Lower leg skin (tissue), 4 donors: ENCODE measurements at places on chromosomes 2 and 18. TPM values are rescaled to one million over a fixed set of nuclear protein-coding genes. Genes with fewer than 3 reads are reported as not detected.
A peak's percentile ranks its signal among the peaks of the same experiment; 100 is the strongest.

TFPI gene
- 28.4 TPM for total RNA-seq

TMEM182 gene
- 0.53 TPM for total RNA-seq

DNA sequence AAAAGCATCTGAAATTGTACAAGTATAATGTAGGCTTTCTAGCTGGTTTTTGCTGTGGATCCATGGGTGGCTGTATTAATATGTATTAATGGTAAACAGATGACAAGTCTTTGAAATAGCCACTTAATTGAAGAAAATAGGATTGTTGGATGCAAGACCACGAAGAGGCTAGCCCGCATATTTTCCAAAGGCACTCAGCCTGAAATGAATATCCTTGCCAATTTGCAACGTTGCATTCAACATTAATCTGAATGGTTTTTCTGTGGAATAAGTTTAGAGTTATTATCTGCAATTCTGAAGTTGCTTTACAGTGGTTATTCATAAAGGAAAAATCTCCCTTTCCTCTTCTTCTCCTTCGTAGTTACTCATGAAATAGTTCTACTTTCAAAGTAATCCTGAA is 86.2 kb upstream of the SPATS2L start:
- no peak for DNase-seq

DNA sequence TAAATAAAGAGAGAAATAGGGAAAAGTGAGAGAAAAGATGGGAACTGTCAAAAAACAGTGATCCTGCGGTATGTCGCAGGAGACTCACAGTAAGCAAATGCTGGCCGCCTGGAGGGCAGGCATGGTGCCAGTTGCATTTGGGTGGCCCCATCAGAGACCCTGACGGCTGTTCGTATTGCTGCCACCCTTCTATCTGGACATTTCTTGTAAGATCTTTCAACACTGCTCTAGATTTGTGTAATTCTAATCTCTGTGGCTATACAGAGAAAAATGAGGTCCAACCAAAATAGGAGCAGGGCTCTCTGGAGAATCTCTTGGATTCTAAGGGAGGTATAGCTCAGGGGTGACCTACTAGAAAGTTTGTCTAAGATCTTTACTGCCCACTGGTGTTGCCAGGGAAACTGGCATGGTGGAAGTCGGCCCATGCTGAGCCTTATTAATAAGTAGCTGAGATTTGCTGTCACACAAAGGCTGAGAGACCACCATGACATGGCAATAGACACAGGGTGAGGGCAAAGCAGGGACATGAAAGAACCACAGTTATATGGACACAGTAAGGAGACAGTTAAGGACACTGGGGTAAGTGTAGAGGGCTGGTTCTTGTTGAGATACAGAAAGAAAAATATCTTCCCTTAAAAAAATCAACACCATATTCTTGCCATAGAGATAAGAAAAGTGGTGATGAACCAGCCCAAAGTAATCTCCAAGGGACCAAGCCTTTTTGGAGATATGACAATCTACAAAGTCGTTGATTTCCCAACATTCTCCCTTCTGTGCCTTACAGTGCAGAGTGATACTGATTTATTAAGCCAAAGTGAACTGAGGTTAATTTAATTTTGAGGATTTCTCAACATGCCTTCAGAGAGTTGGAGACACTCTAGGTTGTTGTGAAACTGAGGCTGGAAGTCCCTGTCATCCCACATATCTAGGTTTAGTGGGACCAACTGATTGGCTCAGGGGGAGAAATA is 26.4 kb upstream of the FZD7 start:
- DNase-seq = no peak

SFTPB gene
- not detected for total RNA-seq

GRCh38 chr2:155841442-155841841 is 491.1 kb downstream of the NR4A2 start:
- DNase-seq = no peak

DNA sequence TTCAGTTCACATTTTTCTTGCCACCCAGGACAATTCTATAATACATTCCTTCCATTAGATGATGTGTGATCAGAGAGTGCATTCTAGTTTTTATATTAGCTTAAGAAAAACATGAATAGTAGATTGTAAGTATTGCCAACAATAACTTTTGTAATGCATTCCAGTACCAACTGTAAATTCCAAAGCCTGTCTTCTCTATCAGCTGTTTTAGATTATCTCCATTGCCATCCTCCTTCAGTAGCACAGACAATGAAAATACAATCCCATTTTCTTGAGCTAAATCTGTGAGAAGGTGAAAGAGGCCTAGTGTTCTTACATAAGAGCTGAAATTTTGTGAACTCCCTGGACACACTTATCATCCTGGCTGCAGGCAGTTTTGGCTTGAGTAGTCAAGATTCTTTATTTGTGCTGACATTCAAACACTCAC is 103.9 kb downstream of the CCBE1 start:
- no peak for DNase-seq

GRCh38 chr18:55322178-55322735 is 265.7 kb downstream of the TCF4 start:
- peak; percentile 79 for DNase-seq

DNA sequence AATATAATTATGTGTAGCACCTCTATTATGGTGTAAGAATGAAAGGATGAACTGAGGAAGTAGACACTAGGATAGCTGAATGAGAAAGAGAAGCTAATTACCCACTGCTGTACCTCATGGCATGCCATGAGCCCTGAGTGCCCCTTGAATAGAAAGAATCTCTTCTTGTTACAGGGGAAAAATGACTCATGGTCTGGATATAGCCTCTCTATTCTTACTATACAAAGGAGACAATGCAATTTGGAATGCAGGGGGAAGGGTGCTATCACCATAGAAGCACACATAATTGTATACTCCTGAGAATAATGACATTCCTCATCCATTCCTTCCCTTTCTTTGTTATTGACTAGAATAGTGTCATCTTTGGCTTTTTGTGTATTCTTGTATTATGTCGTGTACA is 385.2 kb downstream of the CDH7 start:
- no peak for DNase-seq

DNA sequence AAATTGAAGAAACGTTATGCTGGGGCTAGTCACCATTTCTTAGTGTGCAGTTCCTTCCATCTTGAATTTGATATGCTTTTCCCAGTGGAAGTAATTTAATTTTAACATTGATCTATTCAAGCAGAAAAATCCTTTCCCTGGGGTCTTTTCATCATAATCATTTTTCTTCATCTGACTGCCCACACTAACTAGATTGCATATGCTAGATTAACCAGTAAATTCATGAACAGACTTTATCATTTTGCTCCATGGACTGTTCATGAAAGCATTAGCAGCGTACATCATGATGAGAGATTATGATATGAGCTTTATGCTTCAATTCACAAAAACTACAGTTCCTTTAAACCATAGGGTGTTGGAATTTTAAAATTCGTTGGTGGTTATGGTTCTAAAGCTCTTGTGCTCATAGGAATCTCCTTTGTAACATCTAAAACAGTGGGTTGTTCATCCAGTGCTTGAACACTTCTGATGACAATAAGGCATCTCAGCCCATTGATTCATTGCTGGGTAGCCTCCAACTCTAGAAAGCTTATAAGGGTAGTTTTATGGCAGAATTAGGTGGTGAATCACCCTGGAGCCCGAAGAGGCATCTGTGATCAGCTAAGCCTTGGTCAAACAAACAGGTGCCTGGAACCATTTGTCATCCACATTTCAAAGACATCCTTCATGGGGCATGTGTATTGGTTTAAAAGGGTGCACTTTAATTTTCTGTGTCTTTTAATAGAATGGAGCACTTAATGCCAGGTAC is 77.2 kb upstream of the NDUFV2 start:
- no peak for DNase-seq

- no peak for DNase-seq
These were observed 1109.7 kb downstream of the LRP1B start for GRCh38 chr2:141021109-141021508.

FLACC1 gene
- total RNA-seq = not detected

SLC23A3 gene
- 0.65 TPM for total RNA-seq

- DNase-seq = no peak
These were observed 135.2 kb downstream of the HRH4 start for GRCh38 chr18:24595561-24596031.

KIAA2012 gene
- not detected for total RNA-seq

CDH2 gene
- total RNA-seq = 0.81 TPM

- no peak for DNase-seq
These were observed 12.7 kb upstream of the NOSTRIN start for GRCh38 chr2:168789776-168790175.

DNA sequence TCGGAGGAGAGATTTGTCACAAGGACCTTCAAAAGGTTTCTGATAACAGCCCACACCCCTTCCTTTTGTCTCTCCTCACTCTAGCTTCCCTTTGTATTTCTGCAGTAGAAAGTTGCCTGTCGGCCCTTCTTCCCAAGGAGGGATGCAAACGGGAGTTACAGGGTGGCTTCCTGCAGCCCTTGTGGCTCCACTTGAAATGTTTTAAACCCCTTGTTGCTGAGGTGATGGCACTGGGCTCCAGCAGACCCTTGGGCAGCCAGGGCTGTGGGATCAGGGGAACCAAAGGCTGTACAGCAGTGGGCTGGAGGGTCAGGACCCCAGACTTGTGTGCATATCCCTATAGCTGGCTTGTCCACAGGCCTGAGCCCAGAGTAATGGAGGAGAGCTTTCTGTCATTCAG is 62.1 kb downstream of the COA5 start:
- DNase-seq = no peak

DNA sequence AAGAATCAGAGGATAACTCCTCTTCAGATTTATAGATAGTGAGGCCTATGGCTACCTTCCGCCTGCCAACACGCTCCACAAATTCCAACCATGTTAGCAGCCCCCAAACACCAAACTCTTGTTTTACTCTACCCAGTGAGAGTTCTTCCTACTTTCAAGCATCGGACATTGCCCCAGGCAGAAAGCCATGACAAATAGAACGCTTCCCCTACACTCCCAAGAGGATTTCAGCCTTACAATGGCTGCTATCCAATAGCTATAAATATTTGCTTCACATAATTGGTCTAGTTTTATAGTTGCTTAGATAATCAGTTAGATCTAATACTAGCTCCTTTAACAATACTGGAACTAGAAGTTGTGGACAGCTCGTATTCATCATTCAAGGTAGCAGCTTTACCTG is 503.4 kb upstream of the VRK2 start:
- no peak for DNase-seq

GRCh38 chr18:23259701-23260681 is 124.7 kb downstream of the CABLES1 start:
- DNase-seq = peak; percentile 96

SPHKAP gene
- total RNA-seq = 0.23 TPM

DNA sequence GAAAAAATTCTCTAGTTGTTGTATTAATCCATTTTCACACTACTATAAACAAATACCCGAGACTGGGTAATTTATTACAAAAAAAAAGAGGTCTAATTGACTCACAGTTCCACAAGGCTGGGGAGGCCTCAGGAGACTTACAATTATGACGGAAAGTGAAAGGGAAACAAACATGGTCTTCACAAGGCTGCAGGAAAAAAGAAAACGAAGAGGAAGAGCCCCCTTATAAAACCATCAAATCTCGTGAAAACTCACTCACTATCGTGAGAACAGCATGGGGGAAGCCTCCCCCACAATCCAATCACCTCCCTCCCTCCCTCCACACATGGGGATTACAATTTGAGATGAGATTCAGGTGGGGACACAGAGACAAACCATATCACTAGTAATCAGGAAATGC is 61.7 kb upstream of the SPTBN1 start:
- no peak for DNase-seq

DNA sequence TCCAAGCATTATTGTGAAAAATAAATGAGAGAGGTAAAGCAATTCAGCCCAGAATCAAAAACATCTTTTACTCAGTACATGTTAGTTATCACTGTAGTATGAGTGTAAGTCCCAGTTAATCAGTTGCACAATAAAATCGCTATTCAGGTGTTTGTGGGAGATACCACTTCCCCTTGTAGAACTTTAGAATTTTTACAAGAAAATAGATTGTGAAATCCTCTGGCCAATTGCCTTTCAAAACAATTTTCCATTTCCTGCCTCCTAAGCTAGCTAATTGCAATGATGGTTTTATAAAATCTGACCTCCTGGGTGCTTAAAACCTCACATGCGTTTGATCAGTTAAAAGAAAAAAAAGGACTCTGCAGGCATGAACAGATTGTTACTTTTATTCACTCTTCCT is 332.5 kb downstream of the PID1 start:
- DNase-seq = no peak

- DNase-seq = no peak
These were observed 2.7 kb downstream of the SDC1 start for GRCh38 chr2:20222014-20222768.

DNA sequence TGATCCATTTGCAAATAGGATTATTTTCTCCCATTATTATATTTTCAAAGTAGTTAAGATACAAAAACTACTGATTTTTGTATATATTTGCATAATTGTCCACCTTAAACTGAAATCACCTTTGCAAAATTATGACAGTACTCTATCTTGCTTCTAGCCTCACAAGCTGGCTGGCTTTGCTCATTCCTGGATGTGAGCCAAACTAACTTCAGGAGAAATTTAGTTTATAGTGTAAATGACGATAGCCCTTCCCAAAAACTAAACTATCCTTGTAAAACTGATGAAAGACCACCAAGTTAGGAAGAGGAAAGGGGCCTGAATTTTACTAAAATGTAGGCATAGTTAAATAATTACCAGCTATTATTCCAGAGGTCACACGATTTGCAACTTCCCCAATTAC is 87.3 kb downstream of the ADD2 start:
- no peak for DNase-seq

DNA sequence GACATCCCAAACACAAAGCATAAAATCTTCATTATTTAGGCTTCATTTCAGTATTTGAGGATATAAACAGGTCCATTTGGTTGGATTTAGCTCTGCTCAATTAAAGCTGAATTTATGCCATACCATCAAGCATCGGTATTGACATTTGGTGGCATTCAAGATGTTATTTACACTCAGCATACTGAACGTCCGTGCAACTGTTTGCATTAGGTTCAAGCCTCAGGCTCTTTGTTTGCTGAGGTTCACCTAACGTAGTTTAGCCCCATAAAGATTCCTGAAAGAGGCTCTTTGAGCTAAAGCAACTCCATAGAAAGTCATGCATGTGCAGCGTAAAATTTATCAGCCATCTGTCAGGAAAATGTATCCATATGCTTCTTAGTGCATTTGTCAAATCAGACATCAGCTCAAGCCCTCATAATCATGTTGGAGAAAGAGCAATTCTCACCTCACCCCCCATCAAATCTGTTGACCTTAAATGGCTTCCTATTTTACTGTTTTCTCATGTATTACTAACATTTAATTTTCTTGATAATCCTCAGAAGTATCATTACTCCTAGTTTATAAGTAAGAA is 366.9 kb downstream of the EPHA4 start:
- no peak for DNase-seq

- no peak for DNase-seq
These were observed 18.1 kb upstream of the SERPINB2 start for GRCh38 chr18:63869374-63869773.

GRCh38 chr18:46160050-46160798 is 56.0 kb downstream of the HAUS1 start:
- no peak for DNase-seq

C2orf80 gene
- not detected for total RNA-seq

DNA sequence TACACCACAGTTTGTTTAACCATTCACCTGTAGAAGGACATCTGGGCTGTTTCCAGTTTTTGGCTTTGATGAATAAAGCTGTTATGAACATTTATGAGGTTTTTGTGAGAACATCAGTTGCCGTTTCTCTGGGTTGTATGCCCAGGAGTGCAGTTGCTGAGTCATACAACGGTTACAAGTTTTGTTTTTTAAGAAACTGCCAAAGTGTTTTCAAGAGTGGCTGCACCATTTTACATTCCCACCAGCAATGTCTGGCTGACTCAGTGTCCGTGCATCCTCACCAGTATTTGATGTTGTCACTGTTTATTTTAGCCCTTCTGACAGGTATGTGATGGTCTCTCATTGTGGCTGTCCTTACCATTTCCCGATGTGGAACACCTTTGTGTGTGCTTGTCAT is 48.0 kb upstream of the GPR17 start:
- no peak for DNase-seq

- DNase-seq = peak; percentile 37
These were observed 27.7 kb upstream of the MAPRE3 start for GRCh38 chr2:26942543-26943295.
